ENCODE measurements at places on chromosomes 2 and 18.
A peak's percentile ranks its signal among the peaks of the same experiment; 100 is the strongest.

DNA sequence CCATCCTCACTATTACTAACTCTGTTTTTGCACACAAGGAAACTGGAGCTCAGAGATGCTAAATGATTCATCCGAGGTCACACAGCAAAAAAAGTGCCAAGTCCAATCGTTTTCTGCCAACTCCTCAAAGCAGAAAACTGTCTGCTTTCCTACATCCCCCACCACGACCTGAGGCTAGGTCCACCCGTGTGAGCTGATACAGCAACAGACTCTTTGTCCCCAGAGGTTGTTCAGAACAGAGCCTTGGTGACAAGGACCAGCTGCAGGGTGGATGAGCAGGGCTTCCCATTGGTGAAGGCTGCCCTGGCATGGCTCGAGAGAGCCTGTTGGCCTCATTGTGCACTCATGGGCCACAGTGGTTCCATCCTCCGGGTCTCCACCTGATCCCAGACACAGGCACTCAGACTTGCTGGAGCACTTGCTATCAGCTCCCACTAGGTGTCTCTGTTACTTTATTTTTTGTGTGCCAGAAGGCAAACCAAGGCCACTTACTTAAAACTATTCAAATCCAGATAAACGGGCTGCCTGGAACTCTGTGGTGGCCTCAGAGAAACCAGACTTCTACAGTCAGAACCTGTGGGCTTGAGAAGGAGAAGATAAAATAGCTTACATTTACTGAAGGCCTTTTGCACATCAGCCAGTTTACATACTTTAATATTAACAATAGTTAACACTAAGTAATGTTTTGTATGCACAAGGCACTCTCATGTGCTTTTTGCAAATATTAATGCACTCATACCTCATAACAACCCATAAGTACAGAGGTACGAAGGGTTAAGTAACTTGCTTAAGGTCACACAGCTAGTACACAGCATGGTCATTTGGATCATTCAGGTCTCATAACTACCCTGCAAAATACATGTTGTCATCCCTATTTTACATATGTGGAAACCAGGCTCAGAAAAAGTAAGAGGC lies 62.9 kb upstream of the CTIF start:
- peak; percentile 59 for DNase-seq

GRCh38 chr2:205288686-205289085 lies 393.6 kb upstream of the NRP2 start:
- no peak for DNase-seq

GRCh38 chr18:31920277-31920676 lies 22.7 kb downstream of the TRAPPC8 start:
- DNase-seq = no peak

- no peak for DNase-seq
Measured at GRCh38 chr2:74532222-74532621, 2.5 kb downstream of the HTRA2 start.

GRCh38 chr2:175234650-175235049 lies 53.1 kb upstream of the ATP5MC3 start:
- DNase-seq = no peak

- DNase-seq = no peak
Measured at GRCh38 chr2:219455581-219455980, 20.9 kb downstream of the SPEG start.

DNA sequence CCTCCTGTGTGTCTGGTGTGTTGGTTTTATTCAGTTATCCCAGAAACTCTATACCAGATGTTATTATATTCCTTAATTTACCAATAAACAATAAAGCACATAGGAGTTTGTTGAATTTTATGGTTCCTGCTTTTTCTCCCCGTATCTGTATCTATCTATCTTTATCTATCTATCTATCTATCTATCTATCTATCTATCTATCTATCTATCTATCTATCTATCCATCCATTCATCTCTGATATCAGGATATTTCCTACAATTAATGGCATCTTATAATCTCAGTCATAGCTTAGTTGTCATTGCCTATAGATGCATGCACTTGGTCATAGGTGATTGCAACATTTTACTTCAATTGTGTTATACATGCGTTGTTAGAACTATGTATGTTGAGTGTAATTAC lies 500.2 kb upstream of the ZEB2 start:
- DNase-seq = no peak

DNA sequence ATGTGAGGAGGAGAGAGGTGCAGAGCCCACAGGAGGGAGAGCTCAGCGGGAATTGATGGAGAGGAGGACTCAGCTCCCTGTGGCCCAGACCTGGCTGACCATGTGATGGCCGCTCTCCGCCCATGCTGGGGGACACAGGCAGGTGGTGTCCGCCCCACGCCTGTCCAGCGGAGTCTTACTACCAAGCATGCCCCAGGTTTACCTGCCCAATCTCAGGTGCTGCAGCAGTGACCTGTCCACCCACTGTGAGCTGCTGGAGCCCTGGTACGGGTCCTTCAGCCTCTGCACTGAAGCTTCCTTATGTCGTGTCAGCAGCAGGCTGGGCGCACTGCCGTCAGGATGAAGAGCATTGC lies 170.8 kb downstream of the RTP5 start:
- DNase-seq = no peak

- no peak for DNase-seq
Measured at GRCh38 chr2:218290316-218291261, 1.7 kb downstream of the TMBIM1 start.

DNA sequence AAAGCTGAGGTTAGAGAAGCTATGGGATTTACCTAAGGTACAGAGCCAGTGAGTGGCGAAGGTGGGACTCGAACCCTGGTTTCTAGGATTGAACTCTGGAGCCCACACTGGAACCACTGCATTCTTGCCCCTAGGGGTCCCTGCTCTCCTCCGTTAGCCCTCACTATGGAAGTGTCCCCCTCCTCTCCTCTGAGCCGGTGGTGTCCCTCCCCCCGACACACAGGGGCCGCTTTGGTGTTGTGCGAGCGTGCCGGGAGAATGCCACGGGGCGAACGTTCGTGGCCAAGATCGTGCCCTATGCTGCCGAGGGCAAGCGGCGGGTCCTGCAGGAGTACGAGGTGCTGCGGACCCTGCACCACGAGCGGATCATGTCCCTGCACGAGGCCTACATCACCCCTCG lies 8.5 kb upstream of the GMPPA start:
- DNase-seq = no peak

Data from NCI-H1105 (cell line).